ENCODE measurements at places on chromosomes 5 and 9.
A peak's percentile ranks its signal among the peaks of the same experiment; 100 is the strongest.

DNA sequence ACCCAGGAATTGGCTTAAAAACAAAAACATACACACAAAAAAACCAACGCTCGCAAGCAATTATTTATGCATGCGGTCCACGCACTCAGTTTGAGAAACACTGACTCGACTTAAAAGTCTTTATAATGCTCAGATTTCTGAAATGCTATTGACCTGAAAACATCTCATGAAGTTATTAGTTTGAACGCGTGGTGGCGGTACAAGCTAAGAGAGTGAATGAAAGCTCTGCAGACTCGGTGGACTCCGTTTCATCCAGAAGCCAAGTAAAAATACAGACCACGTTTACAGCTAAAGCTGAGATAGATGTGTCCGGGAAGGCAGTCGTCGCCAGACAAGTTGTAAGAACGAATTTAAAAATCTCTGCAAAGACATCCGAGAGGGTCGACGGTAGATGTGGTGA lies at the start of gene PCDHB6:
PCDHB6 (plus strand) TSS at position 246 of the 400 bp plus-strand sequence. CDS start 201 bp downstream, outside the sequence.
- DNase-seq, result no peak

GRCh38 chr5:111726986-111727385 lies 30.0 kb downstream of the NREP start:
- no peak for DNase-seq

DNA sequence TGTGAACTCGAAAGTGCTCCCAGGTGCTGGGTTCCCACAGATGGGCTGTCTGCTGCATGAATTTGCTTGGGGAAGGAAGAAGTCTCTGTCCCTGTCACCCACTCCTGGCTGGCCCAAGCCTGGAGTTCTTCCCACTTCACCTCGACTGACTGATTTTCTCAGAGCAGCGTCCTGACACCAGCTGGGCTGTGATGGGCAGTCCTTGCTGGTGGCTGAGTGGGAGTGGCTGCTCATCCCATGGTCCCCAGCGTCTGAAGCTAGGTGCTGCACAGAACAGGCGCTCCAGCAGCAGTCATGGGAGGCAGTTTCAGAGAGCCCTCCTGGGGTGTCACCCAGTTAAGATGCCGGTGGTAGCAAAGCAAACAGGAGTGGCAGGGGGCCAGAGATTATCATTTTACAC lies 10.1 kb upstream of the NEURL1B start:
- DNase-seq, result no peak

- DNase-seq, result peak; percentile 85
These were observed 79.2 kb upstream of the IL7R start for GRCh38 chr5:35777358-35778087.

GRCh38 chr9:91802391-91802790 lies 147.6 kb downstream of the ROR2 start:
- DNase-seq, result no peak

GRCh38 chr9:37668116-37668601 lies 17.4 kb downstream of the FRMPD1 start:
- DNase-seq, result no peak

GRCh38 chr5:82396396-82396795 lies 118.2 kb upstream of the RPS23 start:
- DNase-seq, result no peak

GRCh38 chr9:137484551-137485315 lies 25.6 kb upstream of the NSMF start:
- DNase-seq, result no peak

- no peak for DNase-seq
These were observed 318.6 kb downstream of the ZSWIM6 start for GRCh38 chr5:61650661-61651060.

DNA sequence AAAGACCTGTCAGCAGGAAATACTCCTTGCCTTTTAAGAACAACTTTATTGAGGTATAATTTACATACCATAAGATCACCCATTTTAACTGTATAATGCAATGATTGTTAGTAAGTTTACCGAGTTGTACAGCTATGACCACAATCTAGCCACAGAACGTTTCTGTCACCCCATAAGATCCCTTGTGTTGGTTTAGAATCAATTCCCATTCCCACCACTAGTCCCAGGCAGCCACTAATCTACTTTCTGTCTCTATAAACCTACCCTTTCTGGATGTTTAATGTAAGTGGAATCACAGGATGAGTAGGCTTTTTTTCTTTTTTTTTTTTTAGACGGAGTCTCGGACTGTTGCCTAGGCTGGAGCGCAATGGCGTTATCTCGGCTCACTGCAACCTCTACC lies 4.4 kb downstream of the GPR107 start:
- DNase-seq, result no peak

DNA sequence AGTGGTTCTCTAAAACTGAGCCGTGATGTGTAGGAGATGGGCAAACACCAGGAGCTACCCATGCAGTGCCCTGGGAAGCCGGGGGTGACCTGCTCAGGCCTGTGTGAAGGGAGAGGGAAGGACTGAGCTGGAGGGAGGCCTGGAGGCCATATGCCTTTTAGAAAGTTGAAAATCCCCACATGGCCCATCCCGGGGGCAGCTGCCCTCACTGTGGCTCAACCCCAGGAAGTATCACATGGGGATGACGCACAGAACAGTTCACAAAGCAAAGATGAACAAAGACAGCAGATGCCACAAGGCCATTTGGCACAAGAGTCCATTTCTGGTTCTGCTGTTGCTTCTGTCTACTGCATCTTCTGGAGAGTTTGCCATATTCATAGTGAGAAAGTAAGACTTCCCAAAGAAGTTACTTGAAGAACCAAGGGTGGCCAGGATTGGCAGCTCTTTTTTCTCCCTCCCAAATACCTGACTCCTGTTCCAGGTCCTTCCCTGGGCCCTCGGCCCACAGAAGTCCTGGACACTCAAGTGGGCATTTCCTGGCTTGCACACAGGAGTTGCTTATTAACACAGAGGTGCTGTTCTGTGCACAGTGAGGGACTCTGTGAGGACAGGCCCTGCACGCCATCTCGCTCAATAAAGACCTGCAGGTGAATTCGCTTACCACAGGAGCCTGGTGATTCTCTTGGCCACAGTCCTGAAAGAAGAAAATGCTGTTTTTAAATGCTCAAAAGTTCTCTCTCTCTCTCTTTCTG lies 25.1 kb downstream of the ACSL6 start:
- DNase-seq, result no peak

DNA sequence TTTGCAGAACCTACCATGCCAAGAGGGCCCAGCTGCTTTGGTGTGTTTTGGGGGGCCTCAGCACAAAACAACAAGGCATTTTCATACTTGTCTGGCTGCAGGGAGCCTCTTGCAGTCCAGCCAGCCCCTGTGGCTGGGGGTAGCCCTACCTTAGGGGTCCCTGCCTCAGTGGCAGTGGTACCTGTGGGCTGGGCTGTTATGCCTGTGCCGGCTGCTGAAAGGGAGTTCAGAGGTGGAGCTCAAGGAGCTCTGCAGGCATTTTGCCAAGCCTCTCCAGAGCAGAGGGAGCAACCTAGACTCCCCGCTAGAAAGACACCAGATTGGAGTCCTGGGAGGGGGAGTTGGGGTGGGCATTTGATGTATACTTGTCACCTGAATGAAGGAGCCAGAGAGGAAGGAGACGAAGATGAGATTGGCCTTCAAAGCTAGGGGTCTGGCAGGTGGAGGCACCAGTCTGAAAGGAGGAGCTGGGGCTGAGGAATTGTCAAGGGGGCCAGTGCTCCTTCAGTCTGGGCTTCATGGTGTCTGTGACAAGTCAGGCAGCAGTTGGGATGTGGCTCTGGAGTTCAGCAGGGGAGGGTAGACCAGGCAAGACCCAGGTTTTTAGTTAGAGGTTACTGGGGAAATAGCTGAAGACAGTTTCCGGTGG lies 1.5 kb downstream of the SHROOM1 start:
- DNase-seq, result no peak

DNA sequence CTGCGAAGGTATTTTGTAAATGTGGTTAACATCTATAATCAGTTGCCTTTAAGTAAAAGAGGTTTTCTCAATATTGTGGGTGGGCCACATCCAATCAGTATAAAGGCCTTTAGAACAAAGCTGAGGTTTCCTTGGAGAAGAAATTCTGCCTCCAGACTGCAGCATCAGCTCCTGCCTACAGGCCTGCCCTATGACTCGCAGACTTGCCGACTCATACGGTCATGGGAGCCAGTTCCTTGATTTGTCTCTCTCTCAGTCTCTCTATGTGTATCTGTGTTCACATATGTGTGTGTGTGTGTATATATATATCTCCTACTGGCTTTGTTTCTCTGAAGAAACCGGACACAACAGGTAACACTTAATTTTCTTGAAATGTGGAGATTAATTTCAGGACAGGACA lies 45.3 kb downstream of the SLC36A1 start:
- peak; percentile 54 for DNase-seq

GRCh38 chr5:140109018-140109758 lies 4.7 kb upstream of the PURA start:
- no peak for DNase-seq

- peak; percentile 58 for DNase-seq
These were observed 25.8 kb downstream of the FPGS start for GRCh38 chr9:127828262-127829031.

- DNase-seq, result no peak
These were observed 128.9 kb downstream of the GDNF start for GRCh38 chr5:37710965-37711364.

DNA sequence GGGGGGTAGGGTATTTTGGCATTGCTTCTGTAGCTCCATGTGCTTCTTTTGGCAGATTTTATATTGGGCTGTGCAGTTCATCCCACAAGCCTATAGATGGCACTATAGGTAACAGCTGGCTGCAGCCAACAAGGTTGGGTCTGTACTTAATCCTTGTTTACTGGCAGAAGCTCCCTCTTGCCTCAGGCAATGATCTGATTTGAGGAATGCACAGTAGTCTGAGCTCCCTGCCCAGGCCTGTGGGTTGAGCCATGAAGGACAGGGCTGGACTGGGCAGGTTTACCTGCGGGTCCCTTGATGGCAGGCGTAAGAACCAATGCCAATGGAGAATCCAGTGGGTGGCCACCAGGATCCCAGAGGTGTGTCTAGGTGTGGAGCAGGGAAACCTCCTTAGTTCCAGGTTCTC lies 11.7 kb upstream of the OR1J2 start:
- DNase-seq, result peak; percentile 19

DNA sequence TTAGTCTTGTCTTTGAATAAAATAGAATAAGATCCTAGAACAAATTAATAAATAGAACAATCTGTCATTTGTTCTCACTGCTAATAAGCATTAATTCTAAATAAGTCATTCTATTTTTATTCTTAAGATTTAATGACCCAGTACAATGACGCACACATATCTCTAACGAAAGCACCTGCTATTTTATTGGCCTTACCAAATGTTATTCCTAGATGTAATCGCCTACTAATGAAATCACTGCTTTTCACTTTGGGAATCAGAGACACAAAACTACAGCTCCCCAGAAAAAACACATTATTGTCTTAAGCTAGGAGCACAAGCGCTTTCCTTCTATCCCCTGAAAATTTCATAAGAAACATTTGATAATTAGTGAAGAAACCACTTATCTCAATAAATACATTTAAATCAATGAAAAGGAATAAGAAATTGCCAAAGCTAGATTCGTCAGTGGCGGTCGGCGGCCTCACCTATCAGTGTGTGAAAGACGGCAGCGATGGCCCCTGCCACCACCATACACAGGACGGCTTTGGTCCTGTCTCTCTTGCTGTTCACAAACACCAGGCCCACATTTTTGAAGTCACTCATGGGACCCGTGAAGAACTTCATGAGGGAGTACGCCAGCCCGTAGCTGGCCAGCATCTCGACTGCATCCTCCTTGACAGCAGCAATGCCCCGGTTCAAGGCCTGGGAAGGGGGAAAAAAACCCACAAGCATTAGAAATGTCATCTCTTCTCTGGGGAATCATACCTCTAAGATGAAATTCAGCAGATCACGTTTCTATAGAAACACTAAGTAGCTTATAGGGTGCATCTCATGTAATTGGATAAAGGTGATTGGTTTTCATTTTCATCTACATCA lies 102.8 kb downstream of the ANKH start:
- no peak for DNase-seq

- peak; percentile 51 for DNase-seq
These were observed 25.7 kb downstream of the CDKN2A start for GRCh38 chr9:21968331-21969010.

- DNase-seq, result no peak
These were observed 11.6 kb downstream of the AGPAT2 start for GRCh38 chr9:136675477-136676296.

DNA sequence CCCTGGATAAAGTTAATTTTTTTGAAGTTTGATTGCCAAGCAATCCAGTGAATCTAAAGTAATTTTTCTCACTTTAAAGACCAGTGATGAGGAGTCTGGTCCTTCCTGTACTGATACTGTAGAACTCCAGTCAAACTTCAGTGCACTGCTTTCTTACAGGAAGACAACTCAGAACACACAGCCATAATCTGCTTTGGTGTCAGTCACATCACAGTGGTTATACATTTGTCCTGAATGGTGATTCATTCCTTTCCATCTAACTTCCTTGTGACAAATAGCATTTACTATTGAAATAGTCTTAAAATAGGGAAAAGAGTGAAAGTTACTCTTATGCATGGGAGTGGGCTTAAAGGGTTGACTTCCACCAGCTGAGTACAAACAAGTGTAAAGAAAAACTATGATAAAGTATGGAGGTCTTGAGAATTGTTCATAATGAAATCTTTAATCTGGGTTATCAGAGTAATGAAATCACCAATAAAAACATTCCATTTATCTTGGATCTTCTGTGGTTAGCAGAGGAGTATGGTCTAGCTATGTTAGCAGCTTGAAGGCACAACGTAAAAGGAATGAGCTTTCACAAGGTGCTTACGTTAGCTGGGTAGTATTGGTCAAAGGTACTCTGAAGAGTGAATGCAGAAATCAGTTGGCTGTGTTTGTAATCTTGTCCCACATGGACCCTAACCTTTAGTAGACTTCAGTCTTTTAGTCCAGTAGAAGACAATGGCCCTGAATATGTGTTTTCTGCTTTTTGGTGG lies 41.5 kb downstream of the DCP2 start:
- peak; percentile 22 for DNase-seq

- DNase-seq, result no peak
These were observed 945.6 kb upstream of the ARRDC3 start for GRCh38 chr5:92328584-92329259.

GRCh38 chr9:109775516-109775915 lies 4.5 kb upstream of the PALM2AKAP2 start:
- DNase-seq, result no peak

DNA sequence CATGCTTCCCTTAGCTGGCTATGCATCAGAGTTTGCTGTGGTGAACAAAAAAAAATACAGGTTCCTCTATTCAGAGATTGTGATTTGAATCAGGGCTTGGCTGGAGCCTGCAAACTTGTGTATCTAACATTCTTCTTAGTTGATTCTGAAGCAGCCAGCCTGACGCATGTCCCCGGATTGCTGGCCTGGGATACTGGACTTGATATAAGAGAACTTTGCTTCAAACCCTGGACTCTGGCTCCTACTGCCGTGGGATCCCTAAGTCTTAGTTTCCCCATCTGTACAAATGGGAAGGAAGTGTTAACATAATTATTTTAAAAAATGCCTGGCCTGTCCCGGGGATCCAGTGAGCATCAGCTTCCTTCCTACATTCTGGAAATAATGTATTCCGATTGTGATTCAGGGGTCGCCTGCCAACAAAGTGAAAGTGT lies 292.8 kb downstream of the ARHGEF28 start:
- DNase-seq, result peak; percentile 54

GRCh38 chr5:56699538-56699937 lies 115.8 kb upstream of the MAP3K1 start:
- DNase-seq, result no peak

All from astrocyte of the spinal cord (primary cell).